ENCODE measurements at places on chromosomes 16 and 17.

DNA sequence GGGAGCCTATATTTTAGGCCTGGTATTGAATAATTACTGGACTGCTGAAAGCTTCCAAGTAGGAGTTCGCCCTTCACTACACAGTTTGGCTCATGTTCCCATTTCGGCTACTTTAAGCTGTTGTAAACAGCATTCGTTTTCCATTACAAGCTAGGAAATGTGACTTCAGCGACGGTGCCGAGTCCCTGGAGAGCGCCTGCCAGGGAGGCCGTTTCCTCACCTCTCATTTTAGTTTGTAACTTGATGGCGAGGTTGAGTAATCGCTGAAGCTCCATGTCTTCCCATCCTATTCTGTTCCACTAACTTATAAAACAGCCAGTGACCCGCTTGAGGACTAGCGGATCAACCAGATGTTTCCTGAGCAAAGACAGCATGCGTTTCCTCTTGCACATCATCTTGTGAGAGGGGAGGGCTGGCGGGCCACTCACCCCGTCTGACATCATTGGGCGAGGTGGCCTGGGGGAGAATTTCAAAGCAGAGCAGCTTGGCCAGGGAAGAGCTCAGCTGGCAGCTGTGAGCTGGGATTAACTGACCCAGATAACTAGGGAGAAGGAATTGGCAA lies 32.9 kb downstream of the PCTP start:
- no peak for DNase-seq

DNA sequence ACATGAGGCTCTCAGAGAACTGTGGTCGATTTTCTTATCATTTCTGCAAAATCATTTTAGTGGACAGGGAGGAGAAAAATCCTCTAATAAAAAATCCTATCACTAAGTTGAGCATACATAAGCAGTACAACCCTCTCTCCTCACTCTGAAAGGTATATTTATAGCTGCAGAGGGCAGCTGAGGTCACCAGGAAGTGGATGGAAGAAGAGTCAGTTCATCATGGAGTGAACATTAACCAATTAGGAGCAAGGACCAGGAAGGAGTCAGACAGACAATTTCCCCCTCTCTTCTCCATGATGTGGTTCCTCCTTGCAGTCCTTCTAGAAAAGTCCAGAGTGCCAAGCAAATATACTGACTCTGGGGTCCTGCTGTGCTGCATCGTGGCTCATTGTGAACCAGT lies 253.7 kb downstream of the TOX3 start:
- no peak for DNase-seq

GRCh38 chr16:88585927-88586581 lies 15.9 kb downstream of the ZC3H18 start:
- no peak for DNase-seq

GRCh38 chr17:6539871-6540270 lies 16.5 kb downstream of the PITPNM3 start:
- DNase-seq, result no peak

GRCh38 chr16:65315081-65315780 lies 193.4 kb upstream of the CDH11 start:
- DNase-seq, result no peak

GRCh38 chr17:82859431-82860403 lies 19.9 kb upstream of the ZNF750 start:
- no peak for DNase-seq

GRCh38 chr16:23651943-23652468 lies 10.7 kb downstream of the DCTN5 start:
- DNase-seq, result no peak

GRCh38 chr16:75216127-75216526 lies 2.7 kb upstream of the CTRB1 start:
- DNase-seq, result no peak

- DNase-seq, result no peak
Observed at GRCh38 chr16:30054451-30054850, 11.1 kb upstream of the ALDOA start.

GRCh38 chr16:20430948-20431347 lies 20.4 kb upstream of the ACSM2A start:
- DNase-seq, result no peak

- no peak for DNase-seq
Observed at GRCh38 chr17:67528751-67529436, 151.8 kb downstream of the PITPNC1 start.
